ENCODE measurements at places on chromosomes 3 and 15.

- DNase-seq: no peak
Observed at GRCh38 chr3:103690536-103690935, 1255.7 kb downstream of the ZPLD1 start.

GRCh38 chr15:48940508-48940907 lies 23.2 kb downstream of the SHC4 start:
- no peak for DNase-seq

- no peak for DNase-seq
Observed at GRCh38 chr15:38724827-38725226, 160.2 kb upstream of the RASGRP1 start.

DNA sequence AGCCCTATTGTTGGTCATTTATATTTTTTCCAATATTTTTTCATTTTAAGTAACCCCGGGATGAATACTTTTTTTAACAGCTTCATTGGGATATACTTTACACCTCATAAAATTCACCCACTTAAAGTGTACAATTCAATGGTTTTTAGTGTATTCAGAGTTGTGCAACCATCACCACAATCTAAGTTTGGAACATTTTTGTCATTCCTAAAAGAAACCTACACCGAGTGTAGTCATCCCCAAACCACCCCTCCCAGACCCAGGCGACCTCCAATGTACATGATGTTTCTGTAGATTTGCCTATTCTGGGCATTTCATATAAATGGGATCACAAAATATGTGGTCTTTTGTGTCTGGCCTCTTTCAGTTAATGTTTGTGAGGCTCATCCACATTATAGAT lies 118.3 kb upstream of the FRMD4B start:
- DNase-seq: no peak

DNA sequence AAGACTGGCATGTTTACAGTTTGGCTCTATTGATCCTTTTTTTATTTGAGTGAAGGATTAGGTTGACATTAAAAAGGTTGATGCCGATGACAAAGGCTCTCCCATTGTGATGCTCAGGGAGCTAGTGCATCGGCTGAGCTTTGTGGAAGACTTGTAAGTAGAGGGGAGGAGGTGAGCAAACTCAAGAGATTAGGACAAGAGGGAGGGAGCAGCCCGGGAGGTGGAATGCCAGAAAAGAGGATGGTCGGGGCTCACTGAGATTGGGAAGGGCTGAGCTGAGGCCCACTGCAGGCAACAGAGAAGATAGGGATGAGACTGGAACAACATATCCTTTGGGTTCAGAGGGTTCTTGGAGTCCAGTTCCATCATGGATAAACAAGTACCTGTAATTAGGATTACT lies 26.5 kb upstream of the PSMD6 start:
- DNase-seq: no peak

DNA sequence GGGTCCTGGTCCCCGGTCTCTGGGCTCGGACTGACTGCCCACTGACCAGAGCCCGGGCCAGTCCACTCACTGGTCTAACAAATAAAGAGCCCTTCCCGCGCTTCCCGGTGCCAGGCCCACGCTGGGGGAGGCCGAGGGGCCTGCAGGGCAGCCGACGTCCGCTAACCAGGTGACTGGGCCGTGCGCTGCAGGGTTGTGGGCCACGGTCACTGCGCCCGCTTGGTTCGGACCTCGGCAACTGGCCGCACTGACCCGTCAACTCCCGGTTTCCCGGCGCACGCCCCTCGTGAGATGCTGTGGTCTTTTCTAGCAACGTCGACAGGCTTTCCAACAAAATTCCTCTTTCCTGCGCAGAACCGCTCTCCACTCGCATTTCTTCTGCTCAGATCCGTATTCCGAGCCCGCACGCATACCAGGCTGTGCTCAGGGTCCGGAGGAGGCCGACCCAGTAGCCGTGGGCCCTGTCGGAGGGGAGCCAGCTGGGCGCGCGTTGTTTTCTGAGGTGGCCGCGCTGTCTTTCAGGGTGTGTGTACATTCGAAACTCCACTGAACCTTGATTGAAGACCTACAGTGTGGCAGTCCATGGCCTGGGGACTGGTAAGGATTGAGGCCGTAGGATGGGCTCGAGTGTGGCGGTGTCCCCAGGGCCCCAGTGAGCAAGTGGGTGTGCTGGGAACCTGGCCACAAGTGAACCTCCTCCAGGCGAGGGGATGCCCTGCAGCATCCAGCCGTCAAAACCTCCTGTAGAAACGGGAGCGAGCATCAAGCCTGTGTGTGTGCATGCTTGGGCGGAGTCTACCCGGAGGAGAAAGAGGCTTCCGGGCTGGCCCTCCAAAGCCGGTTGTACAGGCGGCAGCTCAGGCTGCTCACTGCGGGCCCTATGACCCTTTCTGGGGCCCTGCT lies 875 bp upstream of the NT5DC2 start:
- DNase-seq: peak; percentile 3

GRCh38 chr3:108501535-108501934 lies 8.9 kb downstream of the MYH15 start:
- no peak for DNase-seq

GRCh38 chr3:1200371-1200770 lies 107.5 kb downstream of the CNTN6 start:
- no peak for DNase-seq

DNA sequence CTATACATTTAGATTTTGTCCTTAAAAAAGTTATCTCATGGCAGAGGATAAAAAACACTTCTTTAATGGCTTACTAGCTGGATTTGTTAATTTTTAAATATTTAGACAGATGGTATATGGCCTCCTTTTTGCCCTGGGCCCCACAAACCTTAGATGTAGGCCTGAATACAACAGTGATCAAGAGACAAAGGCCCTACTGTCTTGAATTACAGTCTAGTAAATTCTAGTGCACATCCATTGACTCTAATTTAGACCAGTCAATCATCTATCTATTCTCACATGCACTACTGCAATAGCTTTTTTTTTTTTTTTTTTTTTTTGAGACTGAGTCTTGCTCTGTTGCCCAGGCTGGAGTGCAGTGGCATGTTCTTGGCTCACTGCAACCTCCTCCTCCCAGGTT lies 452.8 kb downstream of the FHIT start:
- DNase-seq: no peak

GRCh38 chr3:194283221-194284006 lies 67.7 kb downstream of the CPN2 start:
- DNase-seq: no peak

GRCh38 chr3:156030723-156031122 lies 89.7 kb upstream of the KCNAB1 start:
- DNase-seq: no peak

GRCh38 chr3:100436951-100437350 lies 35.6 kb downstream of the LNP1 start:
- DNase-seq: no peak

GRCh38 chr3:195761123-195761566 lies 40.4 kb downstream of the MUC20 start:
- no peak for DNase-seq

- DNase-seq: no peak
Observed at GRCh38 chr3:102979191-102979590, 544.4 kb downstream of the ZPLD1 start.

DNA sequence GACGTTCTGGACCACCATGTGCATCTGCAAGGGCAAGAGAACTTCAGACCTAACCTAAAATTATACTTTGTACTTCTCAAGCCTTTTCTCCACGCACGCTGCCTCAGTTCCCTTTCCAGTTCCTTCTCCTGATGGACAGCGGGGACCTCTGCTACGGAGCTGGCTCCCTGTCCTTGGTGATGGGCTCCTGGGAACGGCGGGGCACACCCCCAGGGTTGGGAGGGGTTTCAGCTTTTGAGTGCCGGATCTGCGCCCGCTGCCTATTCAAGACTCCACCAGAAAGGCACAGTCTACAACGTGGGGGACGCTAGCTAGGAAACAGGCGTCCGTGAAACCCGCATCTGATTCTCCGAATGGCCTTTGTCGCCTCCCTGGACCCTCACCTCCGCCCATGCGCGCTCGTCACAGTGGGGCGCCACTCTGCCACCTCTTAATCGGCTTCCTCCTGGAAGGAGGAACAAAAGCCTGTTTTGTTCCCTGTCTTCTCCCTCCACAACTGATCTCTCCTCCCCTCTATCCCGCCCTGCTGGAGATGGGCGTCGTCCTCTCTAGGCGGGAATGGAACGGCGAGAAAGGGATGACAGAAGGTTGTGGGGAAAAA lies 2.2 kb downstream of the GPR149 start:
- DNase-seq: no peak

DNA sequence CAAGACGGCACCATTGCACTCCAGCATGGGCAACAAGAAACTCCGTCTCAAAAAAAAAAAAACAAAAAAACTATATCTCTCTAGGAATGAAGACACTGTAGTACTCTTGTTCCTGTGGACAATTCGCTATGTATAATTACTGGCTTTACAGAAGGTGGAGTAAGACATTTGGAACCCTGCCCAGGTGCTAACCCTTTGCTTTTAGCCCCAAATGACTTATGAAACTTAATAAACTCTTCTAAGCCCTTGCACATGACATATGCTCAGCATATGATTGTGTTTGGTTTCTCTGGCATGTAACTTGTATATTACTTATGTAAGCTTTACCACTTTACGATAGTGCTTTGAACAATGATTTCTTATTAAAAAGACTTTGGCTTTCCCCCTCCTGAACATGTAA lies 27.3 kb upstream of the PRTG start:
- no peak for DNase-seq

DNA sequence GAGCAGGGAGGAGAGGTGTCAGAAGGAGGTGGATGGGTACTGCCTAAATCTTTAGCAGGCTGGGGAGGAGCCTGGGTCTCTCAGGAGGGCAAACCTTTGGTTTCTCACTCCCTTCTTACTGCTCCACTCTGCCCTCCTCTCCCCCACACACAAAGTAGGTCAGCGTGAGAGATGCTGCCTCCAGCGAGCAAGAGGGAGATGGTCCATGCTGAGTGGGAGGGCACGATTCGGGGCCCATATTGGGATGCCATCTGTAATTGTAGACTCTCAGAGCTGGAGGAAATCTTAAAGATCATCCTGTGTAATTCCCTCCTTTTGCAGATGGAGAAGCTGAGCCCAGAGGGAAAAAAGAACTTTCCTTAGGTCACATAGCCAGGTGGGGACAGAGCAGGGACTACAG lies 34.2 kb upstream of the SYN2 start:
- DNase-seq: no peak

GRCh38 chr3:78013653-78014052 lies 973.8 kb downstream of the ROBO2 start:
- no peak for DNase-seq

DNA sequence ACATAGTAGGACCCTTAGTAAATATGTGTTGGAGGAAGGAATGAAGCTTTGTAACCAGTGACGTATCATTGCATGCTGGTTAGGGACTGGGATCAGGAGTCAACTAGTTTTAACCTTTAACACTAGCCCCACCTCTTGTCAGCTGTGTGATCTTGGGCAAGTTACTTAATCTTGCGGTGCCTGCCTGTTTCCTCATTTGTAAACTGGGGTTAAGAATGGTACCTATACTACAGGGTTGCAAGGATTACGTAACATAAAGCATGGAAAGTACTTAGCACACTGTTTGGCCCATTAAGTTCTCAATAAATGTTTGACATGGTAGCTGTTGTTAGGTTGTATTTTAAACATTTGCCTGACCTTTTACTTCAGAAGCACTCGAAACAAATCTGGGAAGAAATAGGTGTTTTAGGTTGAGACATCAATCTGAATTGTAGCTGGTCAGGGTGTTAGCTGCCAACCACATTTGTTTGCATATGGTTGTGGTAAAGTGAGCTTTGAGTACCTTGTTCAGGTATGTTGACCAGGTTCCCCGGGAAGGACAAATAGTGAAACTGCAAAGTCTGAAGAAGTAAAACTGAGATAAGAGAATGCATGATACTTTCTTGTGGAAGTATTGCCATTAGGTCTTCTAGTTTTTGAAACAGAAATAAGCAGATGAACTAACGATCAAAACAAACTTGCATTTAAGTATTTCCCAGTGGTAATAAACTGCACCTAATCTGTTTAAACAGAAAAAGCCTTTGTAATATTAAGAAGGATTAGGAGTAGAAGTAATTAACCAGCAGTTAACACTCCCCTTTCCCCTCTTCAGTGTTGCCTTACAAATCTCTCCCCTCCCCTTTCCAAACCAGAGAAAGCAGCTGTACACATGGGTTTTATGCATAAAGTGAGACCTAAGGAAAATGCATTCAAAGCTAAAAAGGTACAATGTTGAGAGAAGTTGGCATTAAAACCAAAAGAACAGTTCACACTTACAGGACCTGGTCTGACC lies 25.8 kb upstream of the SCAANT1 start:
- no peak for DNase-seq

DNA sequence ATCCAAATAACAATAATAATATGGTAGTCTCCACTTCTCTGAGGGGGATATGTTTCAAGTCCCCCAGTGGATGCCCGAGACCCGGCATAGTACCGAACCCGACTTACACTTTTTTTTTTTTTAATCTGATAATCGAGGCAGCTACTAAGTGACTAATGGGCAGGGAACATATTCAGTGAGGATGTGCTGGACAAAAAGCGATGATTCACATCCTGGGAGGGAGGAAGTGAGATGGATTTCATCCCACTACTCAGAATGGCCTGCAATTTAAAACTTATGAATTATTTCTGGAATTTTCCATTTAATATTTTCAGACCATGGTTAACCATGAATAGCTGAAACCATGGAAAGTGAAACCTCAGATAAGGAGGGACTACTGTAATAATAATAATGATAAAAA lies 49.5 kb upstream of the SELENOK start:
- no peak for DNase-seq

DNA sequence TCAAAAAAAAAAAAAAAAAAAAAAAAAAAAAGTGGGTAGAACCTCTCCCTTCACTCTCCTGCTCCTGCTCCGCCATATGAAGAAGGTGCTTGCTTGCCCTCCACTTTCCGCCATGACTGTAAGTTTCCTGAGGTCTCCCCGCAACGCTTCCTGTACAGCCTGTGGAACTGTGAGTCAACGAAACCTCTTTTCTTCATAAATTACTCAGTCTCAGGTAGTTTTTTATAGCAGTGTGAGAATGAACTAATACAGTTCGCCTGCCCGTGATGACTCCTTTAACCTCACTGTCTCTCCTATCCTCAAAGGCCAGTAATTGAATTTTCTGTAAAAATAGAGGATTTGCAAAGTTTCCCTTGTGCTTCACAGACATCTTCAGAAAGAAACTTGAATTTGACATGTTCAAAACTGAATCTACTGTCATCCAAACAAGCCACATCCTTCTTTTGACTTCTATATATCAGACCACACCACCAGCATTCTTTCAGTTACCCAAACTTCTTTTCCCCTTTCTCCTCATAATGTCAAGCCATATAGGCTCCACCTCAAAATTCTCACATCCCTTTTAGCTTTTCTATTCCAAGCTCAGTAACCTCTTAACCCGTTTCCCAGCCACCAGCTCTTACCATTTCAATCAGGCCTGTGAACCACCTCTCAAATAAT lies 44.3 kb downstream of the P2RY1 start:
- DNase-seq: no peak

GRCh38 chr3:43018246-43018645 lies 39.1 kb downstream of the GASK1A start:
- DNase-seq: no peak

GRCh38 chr3:127986803-127987202 lies 65.4 kb upstream of the SEC61A1 start:
- no peak for DNase-seq

DNA sequence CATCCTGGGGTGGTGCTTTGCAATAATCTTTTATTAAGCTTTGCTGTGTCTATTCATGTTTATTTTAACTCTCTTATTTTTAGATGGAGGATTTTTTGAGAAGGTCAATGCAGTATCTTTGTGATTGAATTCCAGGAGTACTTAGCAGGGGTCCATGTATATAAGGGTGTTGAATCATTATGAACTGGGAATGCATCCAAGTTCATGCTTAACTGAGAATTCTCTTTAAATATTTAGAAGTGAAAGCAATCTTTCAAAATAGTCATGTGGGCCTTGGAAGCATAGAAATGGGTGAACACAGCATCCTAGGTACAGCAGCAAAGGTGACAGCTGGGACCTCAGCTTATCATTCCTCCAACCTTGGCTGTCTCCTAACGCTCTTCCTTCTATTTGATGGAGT lies 27.3 kb downstream of the SPTSSB start:
- DNase-seq: no peak

Data from GM19239 (cell line).